ENCODE measurements at places on chromosomes 1 and 21. TPM values are rescaled to one million over a fixed set of nuclear protein-coding genes. Genes with fewer than 3 reads are reported as not detected.

DNA sequence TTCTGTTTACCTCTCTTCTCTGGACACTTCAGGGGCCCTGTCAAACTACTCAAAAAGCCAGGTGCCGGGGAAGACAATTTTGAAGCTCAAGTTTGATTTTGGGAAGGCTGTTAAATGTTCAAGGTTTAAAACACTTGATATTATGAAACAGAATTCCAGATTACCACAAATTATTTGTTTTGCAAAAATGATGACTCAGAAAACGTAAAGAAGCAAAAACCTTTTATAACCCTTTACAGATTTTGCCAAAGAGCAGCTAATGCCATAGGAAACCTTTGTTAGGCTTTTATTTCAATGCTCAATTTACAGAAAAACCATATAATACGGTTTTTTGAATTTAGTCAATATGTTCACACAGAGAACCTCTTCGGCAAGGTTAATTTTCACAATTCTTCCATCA, 593.4 kb upstream of the ZP4 start:
- DNase-seq, result no peak
- H3K4me1 ChIP-seq, result no peaks in the 10 kb centered on the region
- H3K36me3 ChIP-seq, result no peaks in the 10 kb centered on the region
- no peak overlapping the region for H3K27ac ChIP-seq
- no peaks in the 10 kb centered on the region for H3K27me3 ChIP-seq

- no peaks in the 10 kb centered on the region for H3K27me3 ChIP-seq
- H3K4me3 ChIP-seq, result no peak overlapping the region
- no peaks in the 10 kb centered on the region for H3K36me3 ChIP-seq
- no peak overlapping the region for H3K27ac ChIP-seq
Observed at GRCh38 chr1:110106013-110106941, 6.0 kb upstream of the UBL4B start.

DNA sequence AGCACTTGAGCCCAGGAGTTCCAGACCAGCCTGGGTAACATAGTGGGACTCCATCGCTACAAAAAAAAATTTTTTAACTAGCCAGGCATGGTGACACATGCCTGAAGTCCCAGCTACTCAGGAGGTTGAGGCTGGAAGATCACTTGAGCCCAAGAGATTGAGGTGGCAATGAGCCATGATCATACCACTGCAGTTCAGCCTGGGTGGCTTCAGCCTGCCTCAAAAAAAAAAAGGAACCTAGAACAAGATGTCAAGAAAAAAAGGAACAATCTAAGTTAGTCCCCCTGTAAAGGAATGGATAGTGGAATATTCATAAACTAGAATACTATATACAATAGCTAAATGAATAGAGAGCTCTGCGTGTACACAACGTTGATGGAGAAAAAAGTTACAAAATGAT, 14.4 kb downstream of the NSL1 start:
- H3K4me1 ChIP-seq, result no peaks in the 10 kb centered on the region
- no peak overlapping the region for H3K27ac ChIP-seq
- no peaks in the 10 kb centered on the region for H3K36me3 ChIP-seq
- H3K4me3 ChIP-seq, result no peak overlapping the region
- no peaks in the 10 kb centered on the region for H3K27me3 ChIP-seq

ACKR1 gene
- total RNA-seq, result 32.3 TPM

KRTAP21-2 gene
- not detected for total RNA-seq

DNA sequence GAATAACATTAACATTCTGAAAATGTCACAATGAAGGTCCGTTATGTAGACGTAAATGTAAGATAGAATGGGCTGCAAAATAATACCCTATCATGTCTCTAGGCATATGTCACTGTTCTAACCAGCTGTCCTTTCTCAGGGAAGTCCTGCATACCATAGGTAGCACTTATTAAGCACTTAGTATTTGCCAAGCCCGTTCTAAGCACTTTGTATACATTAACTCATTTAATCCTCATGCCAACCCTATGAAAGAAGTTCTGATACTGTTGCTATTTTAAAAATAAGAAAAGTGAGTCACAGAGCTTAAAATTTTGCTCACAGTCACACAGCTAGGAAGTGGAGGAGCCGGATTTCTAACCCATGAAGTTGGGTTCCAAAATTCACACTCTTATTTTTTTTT, 15.7 kb downstream of the GAS5 start:
- H3K4me1 ChIP-seq, result no peaks in the 10 kb centered on the region
- no peaks in the 10 kb centered on the region for H3K27me3 ChIP-seq
- DNase-seq, result no peak
- no peak overlapping the region for H3K27ac ChIP-seq

GRCh38 chr1:98556521-98557158, 104.9 kb upstream of the SNX7 start:
- no peak overlapping the region for H3K27ac ChIP-seq
- H3K4me1 ChIP-seq, result no peaks in the 10 kb centered on the region

- DNase-seq, result no peak
- no peaks in the 10 kb centered on the region for H3K4me1 ChIP-seq
- no peaks in the 10 kb centered on the region for H3K36me3 ChIP-seq
- H3K4me3 ChIP-seq, result no peak overlapping the region
- H3K27ac ChIP-seq, result no peak overlapping the region
Observed at GRCh38 chr1:78840453-78841271, 165.9 kb downstream of the ADGRL4 start.

GRCh38 chr1:37734629-37735591, 30.0 kb downstream of the EPHA10 start:
- DNase-seq, result no peak
- no peaks in the 10 kb centered on the region for H3K36me3 ChIP-seq
- peaks cover 16% of the 10 kb centered on the region for H3K27me3 ChIP-seq
- no peak overlapping the region for H3K27ac ChIP-seq
- no peaks in the 10 kb centered on the region for H3K4me1 ChIP-seq

ADORA3 gene
- total RNA-seq, result 13.2 TPM

ALDH4A1 gene
- total RNA-seq, result 81.0 TPM

FCRL3 gene
- not detected for total RNA-seq

- DNase-seq, result no peak
- no peaks in the 10 kb centered on the region for H3K27me3 ChIP-seq
- H3K36me3 ChIP-seq, result no peaks in the 10 kb centered on the region
- peaks cover 4% of the 10 kb centered on the region for H3K4me1 ChIP-seq
Observed at GRCh38 chr21:34703571-34703970, 34.8 kb downstream of the CLIC6 start.

- no peak overlapping the region for H3K27ac ChIP-seq
- H3K4me3 ChIP-seq, result no peak overlapping the region
Observed at GRCh38 chr1:181643631-181644030, 160.3 kb downstream of the CACNA1E start.

DNA sequence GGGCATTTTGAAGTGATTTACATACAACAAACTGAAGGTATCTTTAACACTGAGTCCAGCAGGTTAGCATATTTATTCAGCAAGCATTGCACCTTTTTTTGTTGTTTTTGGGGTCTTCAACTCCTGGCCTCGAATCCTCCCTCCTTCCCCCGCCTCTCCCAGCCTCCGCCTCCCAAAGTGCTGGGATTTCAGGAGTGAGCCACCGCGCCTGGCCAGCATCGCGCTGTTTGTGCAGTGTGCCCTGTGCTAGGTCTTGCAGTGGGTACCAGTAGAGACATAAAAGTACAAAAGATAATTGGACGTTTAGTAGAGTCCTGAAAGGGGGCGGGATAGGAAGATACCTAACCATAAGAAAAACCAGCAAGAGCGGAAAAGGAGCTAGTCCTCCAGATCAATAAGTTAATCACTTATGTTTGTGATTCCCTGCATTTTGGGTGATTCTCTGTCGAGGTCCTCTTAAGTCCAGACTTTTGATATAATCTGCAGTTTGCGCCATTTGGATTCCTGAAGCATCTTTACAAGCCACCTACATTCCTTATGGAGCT, 111.8 kb downstream of the OSBPL9 start:
- H3K4me1 ChIP-seq, result no peaks in the 10 kb centered on the region
- H3K27ac ChIP-seq, result no peak overlapping the region
- H3K27me3 ChIP-seq, result no peaks in the 10 kb centered on the region

LRRC52 gene
- total RNA-seq, result not detected

GRCh38 chr1:160401487-160401805, 1.1 kb downstream of the VANGL2 start:
- no peaks in the 10 kb centered on the region for H3K27me3 ChIP-seq
- H3K4me1 ChIP-seq, result no peaks in the 10 kb centered on the region
- H3K27ac ChIP-seq, result peak overlapping the region; percentile 66
- peak overlapping the region; percentile 85 for H3K4me3 ChIP-seq
- no peaks in the 10 kb centered on the region for H3K36me3 ChIP-seq

FALEC gene
- 2.2 TPM for total RNA-seq

DNA sequence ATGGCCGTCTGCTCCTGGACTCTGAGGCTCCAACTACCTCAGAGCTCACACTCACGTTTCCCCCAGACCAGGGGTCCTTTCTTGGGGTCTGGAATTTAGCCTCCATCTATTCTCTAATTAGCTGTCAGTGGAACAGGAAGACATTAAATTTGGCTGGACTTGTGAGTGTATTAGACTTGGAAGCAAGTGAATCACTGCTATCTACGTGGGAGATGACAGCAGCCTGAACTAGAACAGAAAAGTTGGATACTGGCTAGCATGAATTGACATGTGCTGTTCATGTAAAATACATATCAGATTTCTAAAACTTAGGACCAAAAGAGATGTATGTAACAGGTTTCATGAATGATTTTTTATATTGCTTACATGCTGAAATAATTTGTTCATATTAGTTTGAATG, 28.0 kb downstream of the TAF5L start:
- H3K4me3 ChIP-seq, result no peak overlapping the region
- H3K27ac ChIP-seq, result no peak overlapping the region
- no peak for DNase-seq
- no peaks in the 10 kb centered on the region for H3K27me3 ChIP-seq
- H3K4me1 ChIP-seq, result no peaks in the 10 kb centered on the region

DNA sequence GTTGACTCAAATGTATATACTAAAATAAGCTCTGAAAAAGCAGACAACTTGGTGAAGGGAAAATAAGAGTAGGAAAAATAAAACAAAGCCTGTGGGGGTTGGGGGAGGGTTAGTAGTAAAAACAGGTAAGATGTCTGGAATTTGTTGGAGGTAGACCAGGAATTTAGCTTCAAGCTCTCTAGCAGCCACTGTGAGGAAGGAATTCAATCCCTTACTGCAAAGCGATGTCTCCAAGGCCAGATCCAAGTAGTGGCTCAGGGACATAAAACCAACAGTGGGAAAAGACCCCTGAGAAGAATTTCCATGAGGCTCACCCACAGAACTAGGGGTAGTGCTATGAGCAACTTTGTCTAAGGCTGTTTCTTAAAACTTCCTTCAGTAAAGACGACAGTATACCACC, 7.8 kb downstream of the ANGPTL7 start:
- no peak for DNase-seq
- no peak overlapping the region for H3K27ac ChIP-seq
- no peaks in the 10 kb centered on the region for H3K27me3 ChIP-seq
- H3K4me1 ChIP-seq, result no peaks in the 10 kb centered on the region
- no peaks in the 10 kb centered on the region for H3K36me3 ChIP-seq
- no peak overlapping the region for H3K4me3 ChIP-seq

CLIC6 gene
- 14.4 TPM for total RNA-seq

All from breast epithelium (tissue), 4 donors.